ENCODE measurements at places on chromosomes 5 and 9. TPM values are rescaled to one million over a fixed set of nuclear protein-coding genes. Genes with fewer than 3 reads are reported as not detected.

DNA sequence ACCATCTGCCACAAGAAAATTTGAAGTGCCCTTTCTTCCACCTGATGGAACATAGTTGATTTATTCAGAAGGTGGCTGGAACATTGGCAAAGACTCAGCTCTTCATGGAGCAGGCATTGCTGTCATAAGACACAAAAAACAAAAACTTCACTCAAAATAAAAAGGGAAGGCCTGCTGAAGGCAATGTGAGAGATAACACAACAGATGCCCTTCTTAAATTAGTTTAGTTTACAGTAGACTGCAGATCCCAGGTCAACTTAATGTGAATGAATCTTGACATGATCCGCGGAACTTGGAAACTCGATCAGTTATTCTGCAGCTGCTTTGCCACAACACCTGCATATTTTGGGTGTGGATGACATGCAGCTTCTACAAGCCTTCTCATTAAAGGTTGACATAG is 159.8 kb upstream of the PLCXD3 start:
- H3K27ac ChIP-seq, result no peak overlapping the region
- no peaks in the 10 kb centered on the region for H3K36me3 ChIP-seq
- DNase-seq, result no peak

DNA sequence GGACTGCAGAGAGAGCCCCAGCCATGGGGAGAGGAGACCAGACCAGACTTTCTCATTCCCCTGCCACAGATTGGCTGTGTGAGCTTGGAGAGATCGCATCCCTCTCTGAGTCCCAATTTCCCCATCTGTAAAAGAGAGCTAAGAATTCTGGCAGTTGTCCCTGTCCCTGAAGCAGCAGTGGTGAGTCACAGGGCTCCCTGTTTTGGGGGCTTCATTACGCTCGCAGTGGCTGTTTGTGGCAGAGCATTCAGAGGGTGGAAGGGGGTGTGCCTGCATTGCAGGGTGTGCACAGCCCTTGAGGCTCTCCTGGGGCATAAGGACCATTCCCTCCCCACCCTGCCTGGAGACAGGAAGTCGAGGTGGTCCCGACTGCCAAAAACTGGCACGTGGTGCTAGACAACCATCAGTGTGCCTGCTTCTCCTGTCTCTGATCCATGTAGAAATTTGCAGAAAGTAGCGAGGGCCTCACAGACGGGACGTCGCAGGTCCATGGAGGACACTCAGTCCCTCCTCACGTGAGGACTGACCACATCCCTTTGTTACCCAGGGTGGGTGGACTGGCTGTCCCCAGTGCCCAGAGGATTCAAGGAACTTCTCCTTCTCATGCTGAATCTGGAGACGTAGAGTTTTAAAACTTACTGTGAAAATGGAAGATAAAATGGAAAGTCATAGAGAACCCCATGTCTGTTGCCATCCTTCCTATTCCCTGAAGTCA is 35.3 kb downstream of the HRH2 start:
- H3K27ac ChIP-seq, result no peak overlapping the region
- DNase-seq, result no peak
- H3K27me3 ChIP-seq, result peaks cover 5% of the 10 kb centered on the region
- no peaks in the 10 kb centered on the region for H3K36me3 ChIP-seq

DNA sequence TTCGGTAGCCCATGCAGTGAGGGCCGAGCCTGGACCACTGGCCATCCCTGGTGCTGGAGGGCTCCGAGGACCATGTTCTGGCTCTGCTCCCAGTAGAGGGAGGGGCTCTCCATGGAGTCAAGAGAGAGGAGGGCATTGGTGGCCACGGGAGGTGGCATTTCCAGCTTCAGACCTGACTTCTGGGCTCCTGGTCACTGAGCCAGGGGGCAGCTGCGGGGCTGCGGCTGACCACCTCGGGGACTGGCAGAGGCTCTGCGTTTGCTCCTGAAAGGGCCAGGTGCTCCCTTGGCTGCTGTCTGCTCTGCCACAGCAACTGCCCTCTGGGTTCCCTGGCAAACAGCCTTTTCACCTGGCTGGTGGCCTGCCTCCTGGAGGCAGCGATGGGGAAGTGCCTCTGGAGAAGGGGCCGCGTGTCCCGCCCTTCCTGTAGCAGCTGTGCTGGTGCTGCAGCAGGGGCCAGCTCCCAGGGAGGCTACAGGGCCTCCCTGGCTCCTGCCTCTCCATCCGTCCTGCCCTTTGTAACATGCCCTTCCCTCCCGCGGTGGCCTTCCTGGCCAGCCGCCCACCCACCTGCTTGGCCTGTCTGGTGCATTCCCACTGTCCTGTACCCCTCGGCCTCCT is 144.6 kb downstream of the CACNA1B start:
- H3K36me3 ChIP-seq, result no peaks in the 10 kb centered on the region
- H3K4me3 ChIP-seq, result 0 out of 2 replicates have a peak overlapping the region, but pooled peaks have one; percentile 6

GPX8 gene
- total RNA-seq, result 24.8 TPM

NEURL1B gene
- 5.3 TPM for total RNA-seq

DNA sequence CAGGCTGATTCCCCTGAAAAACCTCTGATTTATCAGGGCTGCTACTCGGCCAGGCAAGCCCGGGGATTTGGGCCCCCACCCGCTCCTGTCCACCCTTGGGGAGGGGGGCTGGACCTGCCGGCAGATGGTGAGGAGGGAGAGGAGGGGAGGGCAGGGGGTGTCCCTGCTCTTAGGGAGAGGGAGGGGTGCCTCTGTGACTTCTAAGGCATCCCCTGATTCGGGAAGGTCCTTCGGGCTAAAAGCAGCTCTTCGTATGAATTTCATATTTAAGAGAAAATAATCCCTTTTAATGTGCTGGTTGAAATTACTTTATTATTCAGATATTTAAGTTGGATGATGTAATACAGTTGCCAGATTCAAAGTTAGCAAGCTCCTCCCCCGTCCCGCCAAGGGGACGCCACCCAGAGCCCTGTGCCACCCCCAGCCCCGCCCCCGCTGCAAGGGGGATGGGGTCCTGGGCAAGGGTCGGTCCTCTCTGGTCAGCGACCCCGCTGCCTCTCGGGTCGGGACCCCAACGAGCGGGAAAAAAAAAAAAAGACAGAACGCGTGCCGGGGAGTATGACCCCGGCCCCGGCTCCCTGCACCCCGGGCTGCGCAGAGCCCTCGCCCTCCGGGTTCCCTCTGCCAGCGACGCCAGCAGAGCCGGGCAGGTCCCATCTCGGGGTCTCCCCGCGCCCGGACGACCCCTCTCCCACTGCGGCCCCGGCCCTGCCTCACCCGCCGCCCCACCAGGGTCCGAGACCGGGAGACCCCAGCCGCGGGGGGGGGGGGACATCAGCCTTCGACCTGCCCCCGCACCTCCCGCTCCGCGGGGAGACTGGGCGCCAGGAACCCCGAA is 12.4 kb downstream of the LHX3 start:
- H3K4me1 ChIP-seq, result peaks cover 2% of the 10 kb centered on the region
- no peak for DNase-seq
- no peaks in the 10 kb centered on the region for H3K27me3 ChIP-seq
- H3K4me3 ChIP-seq, result peak overlapping the region; percentile 35

PCDHB14 gene
- total RNA-seq, result 0.80 TPM

DNA sequence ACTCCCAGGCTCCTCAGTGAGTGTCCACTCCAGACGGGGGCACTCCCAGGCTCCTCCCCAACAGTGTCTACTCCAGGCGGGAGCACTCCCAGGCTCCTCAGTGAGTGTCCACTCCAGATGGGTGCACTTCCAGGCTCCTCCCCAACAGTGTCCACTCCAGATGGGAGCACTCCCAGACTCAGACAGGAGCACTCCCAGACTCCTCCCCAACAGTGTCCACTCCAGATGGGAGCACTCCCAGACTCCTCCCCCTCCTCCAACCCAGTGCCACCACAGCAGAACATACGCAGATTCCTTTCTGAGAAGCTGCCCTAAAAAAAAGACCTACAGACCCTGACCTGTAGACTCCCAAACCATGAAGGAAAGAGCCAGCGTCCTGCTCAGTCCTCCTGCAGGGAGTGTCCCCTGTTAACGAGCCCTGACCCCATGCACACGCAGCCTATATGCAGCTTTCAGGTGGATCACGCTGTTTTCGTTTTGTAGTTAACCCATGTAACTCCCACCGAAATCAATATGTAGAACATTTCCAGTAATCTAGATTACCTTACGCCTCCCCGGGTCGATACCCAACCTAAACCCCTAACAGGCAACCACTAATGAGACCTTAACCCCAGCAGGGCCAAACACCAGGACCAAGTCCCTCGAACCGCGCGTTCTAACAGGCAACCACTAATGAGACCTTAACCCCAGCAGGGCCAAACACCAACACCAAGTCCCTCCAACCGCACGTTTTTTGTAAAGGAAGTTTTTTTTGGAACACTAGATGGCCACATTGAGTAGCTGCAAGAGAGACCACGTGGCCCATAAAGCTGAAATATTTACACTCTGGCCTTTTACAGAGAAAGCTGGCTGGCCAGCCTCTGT is 15.7 kb downstream of the PNPLA7 start:
- peak overlapping the region; percentile 44 for H3K27ac ChIP-seq

DNA sequence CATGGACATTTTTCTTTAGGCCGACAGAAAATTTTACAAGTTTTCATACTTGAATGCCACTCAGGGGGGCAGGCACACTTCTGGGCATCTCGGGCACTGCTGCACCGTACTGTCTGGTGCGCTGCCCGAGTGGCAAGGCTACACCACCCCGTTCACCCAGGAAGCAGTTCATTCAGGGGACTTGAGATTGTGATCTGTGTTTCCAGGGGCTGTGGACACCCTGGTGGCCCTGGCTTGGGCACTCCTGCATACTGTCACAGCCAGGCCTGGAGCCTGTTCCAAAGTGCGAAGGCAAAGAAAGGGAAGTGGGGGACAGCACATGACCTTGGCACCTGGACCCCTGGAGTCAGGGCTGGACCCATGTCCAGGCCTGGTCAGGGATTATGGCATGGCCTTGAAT is 197.6 kb downstream of the PAX5 start:
- no peak for DNase-seq
- no peak overlapping the region for H3K27ac ChIP-seq
- H3K36me3 ChIP-seq, result no peaks in the 10 kb centered on the region
- no peaks in the 10 kb centered on the region for H3K4me1 ChIP-seq

OR1J2 gene
- total RNA-seq, result not detected

DNA sequence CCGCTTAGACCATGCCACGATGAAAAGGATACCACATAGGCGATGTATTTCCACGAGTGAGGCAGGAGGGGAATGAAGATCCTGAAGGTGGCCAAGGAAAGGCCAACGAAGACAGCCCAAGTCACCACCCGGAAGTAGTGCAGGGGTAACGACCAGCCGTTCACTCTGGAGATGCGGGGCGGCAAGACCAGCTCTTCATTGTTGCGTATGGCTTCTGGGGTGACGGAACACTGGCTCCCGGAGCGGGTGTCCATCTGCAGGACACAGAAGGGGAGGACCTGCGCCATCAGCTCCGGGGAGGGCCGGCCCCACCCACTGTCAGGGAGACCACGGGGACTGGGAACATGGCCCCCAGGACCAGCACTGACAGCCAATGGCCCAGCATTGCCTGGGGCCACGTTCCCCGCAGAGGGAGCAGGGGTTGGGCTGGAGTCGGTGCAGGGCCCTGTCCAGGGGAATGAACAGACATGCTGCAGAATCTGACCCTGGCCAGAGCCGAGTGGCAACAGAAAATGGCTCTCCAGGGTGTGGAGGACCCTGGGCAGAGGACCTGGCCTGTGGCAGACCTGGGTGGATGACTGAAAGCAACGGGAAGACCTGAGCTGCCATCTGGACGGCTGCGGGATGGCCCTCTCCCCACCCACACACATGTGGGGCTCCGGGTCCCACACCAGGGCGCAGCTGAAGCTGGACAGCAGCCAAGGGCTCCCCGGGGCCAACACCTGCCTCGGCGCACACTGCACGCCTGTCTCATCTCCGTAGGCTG is 17.7 kb downstream of the ZDHHC11B start:
- H3K27me3 ChIP-seq, result no peaks in the 10 kb centered on the region
- H3K27ac ChIP-seq, result no peak overlapping the region
- no peak overlapping the region for H3K4me3 ChIP-seq
- no peaks in the 10 kb centered on the region for H3K4me1 ChIP-seq

DNA sequence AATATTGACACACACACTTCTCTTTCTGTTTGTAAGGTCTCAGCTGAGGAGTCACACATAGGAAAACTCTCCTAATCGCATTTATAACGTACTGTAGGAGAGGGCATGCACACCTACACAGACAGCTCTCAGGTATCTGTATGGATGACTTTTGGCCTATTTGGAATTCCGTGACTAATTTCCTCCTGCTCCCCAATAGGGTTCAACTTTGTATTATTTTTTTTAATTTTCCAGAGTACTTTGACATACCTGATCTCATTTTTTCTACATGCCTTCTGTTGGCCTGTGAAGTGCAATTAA is 195.9 kb downstream of the ARHGAP26 start:
- H3K27me3 ChIP-seq, result no peaks in the 10 kb centered on the region
- no peaks in the 10 kb centered on the region for H3K36me3 ChIP-seq
- DNase-seq, result no peak
- no peak overlapping the region for H3K4me3 ChIP-seq

DNAI1 gene
- 2.2 TPM for total RNA-seq

- no peaks in the 10 kb centered on the region for H3K36me3 ChIP-seq
- H3K27me3 ChIP-seq, result no peaks in the 10 kb centered on the region
- no peak overlapping the region for H3K27ac ChIP-seq
- peaks cover 24% of the 10 kb centered on the region for H3K4me1 ChIP-seq
- no peak for DNase-seq
- no peak overlapping the region for H3K4me3 ChIP-seq
These were observed 9.7 kb downstream of the NR2F1-AS1 start for GRCh38 chr5:93571114-93571949.

DNA sequence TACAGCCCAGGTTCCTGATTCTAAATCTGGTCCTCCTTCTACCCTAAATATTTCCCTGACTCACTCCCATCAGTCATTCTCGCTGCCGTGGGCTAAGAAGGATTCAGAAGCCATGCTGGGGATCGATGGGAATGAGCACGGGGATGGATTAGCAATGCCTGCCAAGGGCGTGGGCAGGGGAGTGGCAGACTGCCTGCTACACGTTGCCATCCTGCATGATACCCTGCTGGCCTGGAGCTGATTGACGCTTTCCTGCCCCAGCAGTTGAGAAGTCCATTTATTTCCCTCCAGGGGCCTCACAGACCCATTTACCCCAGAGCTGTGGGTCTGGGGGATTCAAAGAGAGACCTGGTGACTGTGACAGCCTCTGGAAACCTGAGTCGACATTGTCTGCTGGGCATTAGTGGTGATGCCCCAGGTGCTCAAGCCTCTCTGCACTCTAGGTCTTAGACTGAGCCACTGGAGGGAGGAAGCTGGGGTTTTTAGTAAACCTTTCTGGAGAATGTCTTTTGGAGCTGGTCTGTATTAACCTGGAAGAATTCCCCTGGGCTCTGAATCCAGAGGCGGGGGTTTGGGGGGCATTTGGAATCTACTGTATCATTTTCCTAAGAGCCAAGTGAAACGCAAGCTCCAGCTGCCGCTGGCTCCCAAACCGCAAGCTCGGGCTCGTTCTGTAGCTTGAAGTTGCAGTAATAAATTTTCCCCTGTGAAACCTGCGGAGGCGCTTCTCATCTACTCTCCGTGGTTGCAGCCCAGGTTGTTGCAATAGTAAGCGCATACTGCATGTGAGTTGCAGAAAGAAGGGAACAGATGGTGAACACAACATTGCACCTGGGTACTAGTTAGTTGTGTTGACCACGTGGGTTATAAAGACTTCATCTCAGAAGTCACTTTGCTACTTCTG is 76.3 kb upstream of the RAPGEF1 start:
- DNase-seq, result no peak
- H3K36me3 ChIP-seq, result no peaks in the 10 kb centered on the region
- no peak overlapping the region for H3K27ac ChIP-seq
- no peaks in the 10 kb centered on the region for H3K4me1 ChIP-seq
